ENCODE measurements at places on chromosomes 1 and 21. TPM values are rescaled to one million over a fixed set of nuclear protein-coding genes. Genes with fewer than 3 reads are reported as not detected.

The CFHR5 gene
- not detected for total RNA-seq

The HFM1 gene
- not detected for total RNA-seq

The UBXN10 gene
- not detected for total RNA-seq

- no peaks in the 10 kb centered on the region for H3K4me1 ChIP-seq
- no peak overlapping the region for H3K27ac ChIP-seq
- H3K27me3 ChIP-seq, result no peaks in the 10 kb centered on the region
- H3K36me3 ChIP-seq, result no peaks in the 10 kb centered on the region
- H3K4me3 ChIP-seq, result no peak overlapping the region
Observed at GRCh38 chr1:182301467-182302198, 90.0 kb downstream of the GLUL start.

GRCh38 chr1:19062258-19063029 lies 106.0 kb upstream of the IFFO2 start:
- H3K36me3 ChIP-seq, result no peaks in the 10 kb centered on the region
- no peak overlapping the region for H3K4me3 ChIP-seq
- DNase-seq, result no peak
- no peaks in the 10 kb centered on the region for H3K27me3 ChIP-seq
- H3K4me1 ChIP-seq, result no peaks in the 10 kb centered on the region
- H3K27ac ChIP-seq, result no peak overlapping the region

DNA sequence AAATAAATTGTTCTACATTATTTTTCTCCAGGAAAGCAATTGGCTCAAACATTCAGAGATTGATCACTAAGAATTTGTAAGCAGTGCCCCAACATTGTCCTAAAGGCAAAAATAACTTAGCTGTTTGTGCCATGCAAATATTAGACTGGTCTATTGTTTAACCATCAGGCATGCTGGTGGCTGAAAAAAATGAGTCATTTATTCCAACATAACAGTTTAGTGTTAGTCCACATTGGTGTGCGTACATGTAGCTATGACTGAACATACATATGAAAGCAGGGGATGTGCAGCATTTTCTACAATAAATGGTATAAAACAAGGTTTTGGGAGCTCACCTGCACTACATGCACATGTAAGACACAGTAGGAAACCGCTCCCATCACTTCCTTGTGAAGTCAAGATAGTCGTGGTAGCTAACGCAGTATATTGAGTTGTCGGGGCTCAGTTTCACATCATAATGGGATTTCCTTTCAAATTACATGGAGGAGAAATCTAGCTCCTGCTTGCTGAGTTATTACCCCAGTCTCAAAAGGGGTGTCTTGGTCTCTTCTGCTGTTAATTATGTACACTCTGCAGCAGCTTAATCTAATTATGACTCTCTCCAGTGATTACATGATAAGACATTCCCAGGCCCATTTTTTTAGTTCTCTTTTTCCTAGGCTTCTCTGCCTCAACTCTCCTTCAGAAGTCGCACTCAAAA lies 199.4 kb downstream of the LYPLAL1 start:
- H3K4me1 ChIP-seq, result no peaks in the 10 kb centered on the region
- H3K4me3 ChIP-seq, result no peak overlapping the region
- no peaks in the 10 kb centered on the region for H3K27me3 ChIP-seq
- no peak for DNase-seq
- H3K27ac ChIP-seq, result no peak overlapping the region
- H3K36me3 ChIP-seq, result no peaks in the 10 kb centered on the region

GRCh38 chr1:70760154-70760553 lies 287.5 kb downstream of the PTGER3 start:
- no peaks in the 10 kb centered on the region for H3K4me1 ChIP-seq
- no peaks in the 10 kb centered on the region for H3K27me3 ChIP-seq

Data from Karpas-422 (cell line).